ENCODE measurements at places on chromosomes 3 and 15. TPM values are rescaled to one million over a fixed set of nuclear protein-coding genes. Genes with fewer than 3 reads are reported as not detected.
A peak's percentile ranks its signal among the peaks of the same experiment; 100 is the strongest.

GRCh38 chr3:55555873-55556618 lies 68.9 kb upstream of the WNT5A start:
- H3K36me3 ChIP-seq: no peaks in the 10 kb centered on the region
- DNase-seq: no peak
- H3K27ac ChIP-seq: no peak overlapping the region
- no peaks in the 10 kb centered on the region for H3K4me1 ChIP-seq

The WDR49 gene
- 0.21 TPM for polyA plus RNA-seq

DNA sequence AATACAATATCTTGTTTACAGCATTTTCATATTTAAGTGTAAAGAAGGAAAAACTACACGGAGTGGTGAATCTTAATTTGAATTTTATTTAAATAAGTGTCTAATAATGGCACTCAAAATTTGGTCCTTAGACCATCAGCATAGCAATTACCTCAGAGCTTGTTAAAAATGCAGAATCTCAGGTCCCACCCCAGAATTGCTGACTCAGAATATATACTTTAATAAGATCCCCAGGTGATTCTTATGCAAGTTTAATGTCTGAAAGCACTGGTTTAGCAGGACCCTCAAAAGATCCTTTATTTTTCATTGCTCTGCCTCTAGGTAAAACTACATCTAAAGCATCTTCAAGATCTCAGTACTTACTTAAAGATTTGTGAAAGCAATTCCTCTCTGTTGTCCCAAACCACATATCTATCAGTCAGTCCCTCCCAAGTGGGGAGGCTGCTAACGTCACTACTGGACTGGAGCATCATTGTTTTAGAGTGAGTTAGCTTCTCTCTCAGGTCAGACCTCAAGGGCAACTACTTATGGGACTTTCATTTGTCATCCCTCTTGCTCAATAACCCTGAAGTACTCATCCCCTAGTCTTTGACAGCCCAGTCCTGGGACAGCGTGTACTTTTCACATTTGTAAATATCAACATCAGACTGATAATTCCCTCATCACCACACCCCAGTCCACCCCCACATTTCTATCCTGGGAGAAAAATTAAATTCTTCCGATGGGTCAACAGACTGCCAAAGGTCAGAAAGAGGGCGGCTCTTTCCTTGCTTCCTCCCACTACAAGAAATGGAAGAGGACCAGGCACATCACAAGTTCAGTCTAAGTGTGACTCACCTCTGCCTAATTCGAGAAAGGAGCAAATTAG lies 76.7 kb downstream of the CBLB start:
- no peak overlapping the region for H3K4me3 ChIP-seq
- peak overlapping the region; percentile 56 for H3K27ac ChIP-seq

GRCh38 chr3:101842245-101842934 lies 6.9 kb upstream of the NFKBIZ start:
- H3K4me1 ChIP-seq: no peaks in the 10 kb centered on the region
- peaks cover 5% of the 10 kb centered on the region for H3K36me3 ChIP-seq
- no peak for DNase-seq
- H3K27ac ChIP-seq: no peak overlapping the region
- no peaks in the 10 kb centered on the region for H3K27me3 ChIP-seq
- H3K4me3 ChIP-seq: no peak overlapping the region

- H3K27me3 ChIP-seq: no peaks in the 10 kb centered on the region
- H3K4me3 ChIP-seq: no peak overlapping the region
- H3K36me3 ChIP-seq: no peaks in the 10 kb centered on the region
- DNase-seq: no peak
These were observed 432.2 kb upstream of the LMCD1 start for GRCh38 chr3:8069471-8069870.

The BRK1 gene
- 290 TPM for polyA plus RNA-seq

DNA sequence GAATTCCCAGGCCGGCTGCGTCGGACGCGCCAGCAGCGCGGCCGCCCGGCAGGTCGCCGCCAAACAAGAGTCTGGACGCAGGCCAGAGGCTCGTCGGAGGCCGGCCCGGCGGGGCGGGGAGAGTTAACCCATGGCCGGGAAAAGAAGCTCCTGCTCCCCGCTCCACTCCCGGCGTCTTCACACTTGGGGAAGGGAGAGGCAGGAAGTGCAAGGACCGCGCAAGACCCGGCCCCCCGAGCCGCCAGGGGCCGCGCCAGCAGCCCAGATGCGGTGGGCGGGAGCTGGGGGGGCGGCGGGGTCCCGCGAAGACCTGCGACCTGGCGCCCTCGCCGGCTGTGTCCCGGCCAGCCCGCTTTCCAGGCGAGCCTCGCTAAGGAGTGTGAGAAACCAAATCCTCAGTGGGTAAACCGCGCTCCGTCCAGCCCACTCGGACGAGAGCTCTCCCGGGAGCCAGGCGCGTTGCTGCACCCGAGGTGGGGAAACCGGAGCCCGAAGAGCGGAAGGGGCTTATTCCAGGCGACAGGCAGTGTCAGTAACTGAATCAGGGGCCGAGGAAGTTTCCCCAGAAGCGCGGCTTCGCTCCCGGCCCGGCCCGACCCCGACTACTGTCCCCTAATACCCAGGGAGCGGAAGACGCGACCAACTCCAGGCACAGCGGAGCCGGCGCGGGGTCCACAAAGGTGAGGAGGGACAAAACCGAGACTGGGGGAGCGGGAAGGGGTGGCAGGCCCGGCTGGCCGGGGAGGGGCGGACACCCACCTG lies 721 bp downstream of the ADAMTS7 start:
- H3K27ac ChIP-seq: no peak overlapping the region
- peak; percentile 2 for DNase-seq
- peak overlapping the region; percentile 77 for H3K4me3 ChIP-seq
- H3K27me3 ChIP-seq: peaks cover 3% of the 10 kb centered on the region

- peaks cover 1% of the 10 kb centered on the region for H3K4me1 ChIP-seq
- H3K4me3 ChIP-seq: no peak overlapping the region
- DNase-seq: no peak
- H3K27me3 ChIP-seq: peaks cover 6% of the 10 kb centered on the region
- H3K27ac ChIP-seq: no peak overlapping the region
These were observed 208.1 kb downstream of the OSBPL10 start for GRCh38 chr3:31772758-31773473.

GRCh38 chr15:80876348-80876674 lies 97.1 kb downstream of the CEMIP start:
- no peak overlapping the region for H3K27ac ChIP-seq
- no peak for DNase-seq
- no peaks in the 10 kb centered on the region for H3K4me1 ChIP-seq

- peaks cover 28% of the 10 kb centered on the region for H3K27me3 ChIP-seq
- no peaks in the 10 kb centered on the region for H3K4me1 ChIP-seq
- no peak for DNase-seq
- H3K4me3 ChIP-seq: no peak overlapping the region
- H3K36me3 ChIP-seq: peaks cover 7% of the 10 kb centered on the region
- no peak overlapping the region for H3K27ac ChIP-seq
These were observed 47.2 kb downstream of the SPTSSB start for GRCh38 chr3:161323926-161324621.

DNA sequence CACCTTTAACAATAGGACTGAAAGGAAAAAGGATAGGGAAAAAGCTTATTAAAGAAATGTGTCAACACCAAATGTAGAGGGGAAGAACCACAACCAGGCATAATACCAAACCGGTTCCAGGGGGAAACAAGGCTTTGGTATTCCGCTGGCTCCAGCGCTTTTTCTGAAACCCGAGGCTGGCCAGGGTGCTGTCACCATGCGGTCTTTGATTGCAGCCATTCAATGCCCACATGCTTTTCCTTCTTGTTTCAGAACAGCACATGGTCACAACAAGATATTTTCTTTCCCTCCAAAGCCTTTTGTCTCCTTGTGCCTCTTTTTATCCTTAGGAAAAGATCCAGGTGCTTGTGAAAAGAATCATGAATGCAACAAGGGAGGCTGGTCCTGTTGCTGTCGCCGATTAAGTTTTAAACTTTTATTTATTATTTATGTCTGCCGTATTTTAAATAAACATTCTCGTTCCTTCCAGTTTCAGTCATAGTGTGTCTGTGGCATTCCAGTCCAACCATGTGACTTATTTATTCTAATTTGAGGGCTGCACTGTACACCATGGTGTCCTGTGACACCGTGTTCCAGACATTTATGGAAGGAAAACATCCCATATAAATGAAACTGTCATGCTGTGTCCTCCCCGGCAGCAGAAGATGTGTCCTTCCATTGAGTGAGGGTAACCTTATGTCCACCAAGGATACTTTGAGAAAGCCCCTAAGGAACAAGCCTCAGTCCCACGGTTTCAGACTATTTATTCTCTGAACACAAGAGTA lies 41.1 kb downstream of the CCK start:
- peaks cover 12% of the 10 kb centered on the region for H3K4me1 ChIP-seq
- H3K4me3 ChIP-seq: no peak overlapping the region
- H3K27ac ChIP-seq: no peak overlapping the region
- H3K27me3 ChIP-seq: peaks cover 1% of the 10 kb centered on the region
- no peak for DNase-seq

DNA sequence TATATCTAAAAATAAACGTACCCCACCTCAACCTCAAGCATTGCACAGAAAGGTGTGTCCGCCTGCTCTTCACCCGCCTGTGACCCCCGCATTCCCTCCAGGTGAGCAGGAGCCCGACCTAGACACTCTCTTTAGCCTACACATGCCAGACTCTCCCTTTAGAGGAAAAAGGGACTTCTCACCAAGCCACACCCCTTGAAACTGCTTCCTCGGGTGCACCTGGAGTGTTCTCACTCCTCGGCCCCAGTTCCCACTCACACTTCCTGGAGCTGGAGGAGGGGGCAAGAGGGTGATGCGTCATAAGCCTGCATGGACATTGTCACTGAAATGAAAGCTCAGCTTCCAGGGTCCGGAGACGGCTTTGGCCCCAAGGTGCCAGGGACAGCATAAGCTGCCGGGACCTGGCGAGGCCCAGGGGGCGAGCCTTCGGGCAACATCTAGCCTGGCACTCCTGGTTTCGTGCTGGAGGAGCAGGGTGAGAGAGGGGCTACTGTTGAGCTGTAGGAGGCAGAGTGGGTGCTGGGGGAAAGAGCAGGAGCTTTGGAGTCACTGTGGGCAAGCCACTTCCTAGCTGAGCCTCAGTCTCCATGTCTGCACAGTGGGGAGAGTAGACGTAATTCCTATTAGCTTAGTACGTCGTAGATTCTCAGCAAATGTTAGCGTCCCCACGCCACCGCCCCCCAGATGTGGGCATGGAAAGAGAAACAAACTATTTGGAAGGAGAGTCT lies 9.8 kb upstream of the MUC4 start:
- peaks cover 7% of the 10 kb centered on the region for H3K27me3 ChIP-seq
- H3K36me3 ChIP-seq: no peaks in the 10 kb centered on the region
- no peak for DNase-seq
- no peak overlapping the region for H3K4me3 ChIP-seq
- peaks cover 16% of the 10 kb centered on the region for H3K4me1 ChIP-seq

The MED12L gene
- not detected for polyA plus RNA-seq

The LHFPL4 gene
- polyA plus RNA-seq: not detected

GRCh38 chr15:66715181-66715624 lies 13.2 kb downstream of the SMAD6 start:
- peaks cover 3% of the 10 kb centered on the region for H3K4me1 ChIP-seq
- no peak overlapping the region for H3K4me3 ChIP-seq
- H3K36me3 ChIP-seq: no peaks in the 10 kb centered on the region

The ACKR4 gene
- polyA plus RNA-seq: 0.12 TPM

The SLC2A2 gene
- not detected for polyA plus RNA-seq

DNA sequence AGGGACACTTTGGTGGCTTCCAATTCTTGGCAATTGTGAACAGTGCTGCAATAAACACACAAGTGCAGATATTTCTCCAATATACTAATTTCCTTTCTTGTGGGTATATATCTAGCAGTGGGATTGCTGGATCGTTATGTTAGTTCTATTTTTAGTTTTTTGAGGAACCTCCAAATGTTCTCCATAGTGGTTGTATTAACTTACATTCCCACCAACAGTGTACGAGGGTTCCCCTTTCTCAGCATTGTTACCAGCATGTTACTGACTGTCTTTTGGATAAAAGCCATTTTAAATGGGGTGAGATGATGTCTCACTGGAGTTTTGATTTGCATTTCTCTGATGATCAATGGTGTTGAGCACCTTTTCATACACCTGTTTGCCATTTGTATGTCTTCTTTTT lies 92.8 kb downstream of the DAPK2 start:
- H3K27ac ChIP-seq: no peak overlapping the region
- peaks cover 6% of the 10 kb centered on the region for H3K4me1 ChIP-seq
- no peak for DNase-seq
- H3K36me3 ChIP-seq: peaks cover 3% of the 10 kb centered on the region

DNA sequence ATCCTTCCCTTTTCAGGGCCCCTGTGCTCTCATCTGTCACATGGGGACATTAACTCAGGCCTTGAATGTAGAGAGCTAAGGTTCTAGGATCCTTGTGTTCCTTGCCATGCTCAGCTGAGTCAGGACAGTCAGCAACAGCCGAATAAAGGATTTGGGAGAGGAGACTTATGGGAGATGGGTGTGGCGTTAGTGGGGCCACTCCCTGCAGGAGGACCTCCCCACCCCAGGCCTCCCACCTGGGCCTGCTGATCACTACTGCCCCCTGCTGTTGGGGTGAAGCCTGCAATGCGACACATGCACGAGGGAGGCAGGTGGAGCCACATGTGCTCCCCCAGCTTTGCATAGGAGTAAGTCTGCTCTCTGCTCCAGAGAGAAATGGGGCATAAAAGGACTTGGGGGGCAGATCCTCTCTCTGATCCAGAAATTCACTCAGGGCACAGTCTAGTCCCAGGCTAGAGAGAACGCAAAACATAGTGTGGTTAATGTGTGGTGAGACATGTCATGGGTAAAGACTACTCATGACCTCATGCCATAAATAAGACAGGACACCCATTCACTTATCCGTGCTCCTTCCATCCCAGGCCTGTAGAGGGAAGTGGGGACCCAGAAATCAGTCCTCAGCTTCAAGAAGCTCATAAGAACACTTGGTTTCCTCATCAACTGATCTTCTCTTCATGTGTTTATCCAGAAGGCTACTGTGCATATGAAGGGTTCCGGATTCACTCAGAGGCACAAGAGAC lies 19.4 kb downstream of the RBP1 start:
- no peak for DNase-seq
- no peak overlapping the region for H3K4me3 ChIP-seq
- no peaks in the 10 kb centered on the region for H3K36me3 ChIP-seq
- H3K27ac ChIP-seq: no peak overlapping the region

DNA sequence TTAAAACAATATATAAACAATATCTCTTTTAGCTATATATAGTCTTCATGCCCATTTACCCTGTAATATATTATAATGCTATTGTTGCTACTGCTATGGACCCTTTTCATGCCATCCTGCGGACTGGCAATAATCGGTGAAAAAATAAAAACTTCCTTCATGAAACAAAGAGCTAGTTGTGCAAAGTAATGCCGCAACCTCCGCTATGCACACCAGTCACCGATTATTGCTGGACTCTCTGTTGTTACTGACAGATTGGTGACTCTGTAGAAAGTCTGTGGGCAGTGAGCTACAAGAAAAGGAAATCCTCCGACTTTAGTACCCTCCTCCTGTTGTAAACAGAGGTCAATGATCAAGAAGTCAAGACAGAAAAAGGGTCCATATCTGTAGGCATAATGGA lies 17.9 kb upstream of the ICE2 start:
- H3K4me1 ChIP-seq: peaks cover 18% of the 10 kb centered on the region
- peak overlapping the region; percentile 56 for H3K27ac ChIP-seq
- no peak for DNase-seq
- no peak overlapping the region for H3K4me3 ChIP-seq

All from immature natural killer cell (primary cell).